Activated CD8-positive, alpha-beta memory T cell treated with anti-CD3 and anti-CD28 coated beads for 36 hours (primary cell): ENCODE measurements at places on chromosomes 3 and 15. TPM values are rescaled to one million over a fixed set of nuclear protein-coding genes. Genes with fewer than 3 reads are reported as not detected.

Gene ZBTB47
- total RNA-seq = 1.1 TPM

Gene LDHAL6B
- not detected for total RNA-seq

Gene C3orf62
- total RNA-seq = 6.9 TPM

Gene TGM5
- total RNA-seq = not detected

Gene NLGN1
- not detected for total RNA-seq

Gene ALDH1L1
- not detected for total RNA-seq

Gene C3orf85
- total RNA-seq = not detected

Gene PRC1
- 93.0 TPM for total RNA-seq

Gene UROC1
- not detected for total RNA-seq

Gene HRH1
- total RNA-seq = 0.46 TPM

Gene MLF1
- 2.8 TPM for total RNA-seq
